ENCODE measurements at places on chromosomes 3 and 15.

DNA sequence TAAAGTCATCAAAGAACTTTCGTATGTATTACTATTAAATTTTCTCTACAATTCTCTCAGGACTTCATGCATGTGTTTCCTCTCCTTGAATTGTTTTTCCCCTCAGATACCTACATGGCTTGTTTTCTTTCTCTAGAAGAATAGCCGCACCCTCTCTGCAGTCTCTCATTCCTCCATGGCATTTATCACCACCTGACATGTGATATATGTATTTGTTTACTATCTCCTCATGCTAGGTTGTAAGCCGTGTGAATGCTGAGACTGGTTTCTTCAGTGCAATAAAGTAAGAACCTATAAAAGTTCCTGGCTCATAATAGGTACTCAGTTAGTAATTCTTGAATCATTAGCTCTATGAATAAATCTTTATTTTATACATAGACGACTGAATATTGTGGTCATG is 149.2 kb downstream of the CNTN4 start:
- no peak for DNase-seq

DNA sequence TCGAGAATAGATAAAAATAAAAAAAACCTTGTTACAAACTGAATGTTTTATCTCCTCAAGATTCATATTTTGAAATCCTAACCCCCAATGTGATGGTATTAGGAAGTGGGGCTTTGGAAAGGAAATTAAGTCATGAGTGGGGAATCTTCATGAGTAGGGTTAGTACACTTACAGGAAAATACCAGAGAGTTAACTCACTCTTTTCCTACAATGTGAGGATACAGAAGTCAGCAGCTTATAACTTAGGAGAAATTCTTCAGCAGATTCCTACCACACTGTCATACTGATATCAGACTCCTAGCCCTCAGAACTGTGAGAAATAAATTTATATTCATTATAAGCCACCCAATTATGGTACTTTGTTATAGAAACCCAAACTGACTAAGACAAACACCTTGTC is 453.1 kb downstream of the GBE1 start:
- no peak for DNase-seq

GRCh38 chr3:147616998-147617619 is 207.9 kb downstream of the ZIC1 start:
- no peak for DNase-seq

- no peak for DNase-seq
These were observed 20.2 kb downstream of the HDAC11 start for GRCh38 chr3:13500133-13500885.

DNA sequence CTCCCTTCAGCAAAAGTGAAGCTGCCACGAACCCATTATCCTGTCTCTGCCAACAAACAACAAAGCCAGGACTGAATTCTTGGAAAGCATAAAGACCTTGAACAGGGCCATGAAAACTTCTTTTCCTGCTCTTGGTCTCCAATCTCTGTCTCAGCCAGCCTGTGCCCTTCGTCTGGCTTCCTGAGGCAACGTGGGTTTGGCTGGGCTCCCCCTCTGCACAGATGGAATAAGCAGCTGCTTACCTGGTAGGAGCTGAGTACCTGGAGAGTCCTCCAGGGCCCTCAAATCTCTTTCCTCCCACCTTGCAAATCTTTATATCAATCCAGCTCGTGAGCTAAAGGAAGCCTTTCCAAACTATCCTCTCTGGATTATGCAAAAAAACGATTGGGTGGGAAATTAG is 97.6 kb upstream of the PSMD6 start:
- DNase-seq = no peak

- DNase-seq = peak; percentile 71
These were observed at the start of gene DVL3 for GRCh38 chr3:184154885-184155643. TSS of gene DVL3 (plus strand) at chr3:184155377. CDS start at chr3:184155636, 259 bp downstream.

DNA sequence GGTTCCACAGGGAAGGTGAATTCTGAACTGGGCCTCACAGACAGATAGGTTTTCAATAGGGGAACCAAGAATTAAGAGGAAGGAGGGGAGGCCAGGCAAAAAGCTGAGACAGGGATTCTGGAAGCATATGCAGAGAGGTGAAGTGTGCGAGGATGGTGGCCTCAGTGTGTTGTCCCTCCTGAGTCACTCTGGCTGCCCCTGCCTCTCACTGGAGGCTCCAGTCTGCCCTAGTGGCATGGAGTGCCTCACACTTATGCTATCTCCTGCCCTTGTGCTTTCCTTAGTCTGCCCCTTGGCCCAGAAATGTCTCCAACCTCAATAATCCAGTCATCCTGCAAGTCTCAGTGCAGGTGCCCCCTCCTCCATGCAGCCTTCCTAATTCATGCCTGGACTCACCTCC is 32.2 kb upstream of the RBP1 start:
- DNase-seq = no peak

DNA sequence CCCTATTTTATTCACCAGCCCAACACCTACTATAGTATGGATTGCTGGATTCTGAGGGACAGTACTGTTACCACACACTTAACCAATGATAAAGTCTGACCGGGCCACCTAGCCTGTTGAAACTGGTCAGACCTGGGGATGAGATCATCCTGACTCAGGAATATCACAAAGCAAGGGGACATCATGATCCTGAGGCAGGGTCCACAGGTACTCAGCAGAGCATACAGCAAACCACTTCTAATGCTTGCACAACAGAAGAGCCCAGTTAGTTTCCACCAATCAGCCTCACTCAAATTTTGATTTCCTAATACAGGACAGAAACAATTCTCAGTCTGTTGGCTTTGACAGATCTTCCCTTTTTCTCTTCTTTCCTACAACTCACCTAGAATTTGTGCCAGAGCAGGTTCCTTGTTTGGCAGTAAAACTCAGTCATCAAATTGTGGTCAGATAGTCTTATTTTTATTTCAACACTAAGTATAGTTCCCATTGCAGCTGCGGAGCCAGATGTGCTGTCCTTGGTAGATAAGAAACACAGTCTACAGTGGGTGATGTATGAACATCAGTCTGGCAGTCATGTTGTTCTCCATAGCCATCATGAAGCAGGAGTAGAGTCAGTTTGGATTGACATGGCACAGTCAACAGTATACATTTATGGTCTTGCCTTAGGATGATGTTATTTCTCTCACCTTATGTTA is 90.1 kb upstream of the PRR23C start:
- DNase-seq = no peak

DNA sequence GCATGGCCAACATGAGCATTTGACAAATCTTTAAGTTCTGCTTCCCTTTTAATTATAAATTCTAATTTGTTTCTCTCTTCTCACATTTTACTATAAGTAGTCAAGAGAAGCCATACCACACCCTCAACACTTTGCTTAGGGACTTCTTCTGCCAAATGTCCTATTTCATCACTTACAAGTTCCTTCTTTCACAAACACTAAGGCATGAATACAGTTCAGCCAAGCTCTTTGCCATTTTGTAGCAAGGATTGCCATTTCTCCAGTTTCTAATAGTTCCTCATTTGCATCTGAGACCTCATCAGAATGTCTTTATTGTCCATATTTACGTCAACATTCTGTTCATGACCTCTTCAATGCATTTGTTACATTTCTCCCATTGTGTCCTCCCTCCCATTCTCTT is 29.4 kb downstream of the SLC22A14 start:
- no peak for DNase-seq

GRCh38 chr15:75811626-75812025 is 31.6 kb upstream of the UBE2Q2 start:
- no peak for DNase-seq

- DNase-seq = no peak
These were observed 11.5 kb upstream of the PDIA5 start for GRCh38 chr3:123055352-123055751.

- DNase-seq = no peak
These were observed 317.3 kb downstream of the ZNF385D start for GRCh38 chr3:21433751-21434150.

- no peak for DNase-seq
These were observed 56.6 kb upstream of the CHST2 start for GRCh38 chr3:143063018-143063417.

- DNase-seq = no peak
These were observed 21.6 kb downstream of the LIMD1 start for GRCh38 chr3:45616158-45616557.

GRCh38 chr3:11385891-11386290 is 113.7 kb downstream of the ATG7 start:
- DNase-seq = no peak

GRCh38 chr3:35849496-35849895 is 210.2 kb downstream of the ARPP21 start:
- no peak for DNase-seq

DNA sequence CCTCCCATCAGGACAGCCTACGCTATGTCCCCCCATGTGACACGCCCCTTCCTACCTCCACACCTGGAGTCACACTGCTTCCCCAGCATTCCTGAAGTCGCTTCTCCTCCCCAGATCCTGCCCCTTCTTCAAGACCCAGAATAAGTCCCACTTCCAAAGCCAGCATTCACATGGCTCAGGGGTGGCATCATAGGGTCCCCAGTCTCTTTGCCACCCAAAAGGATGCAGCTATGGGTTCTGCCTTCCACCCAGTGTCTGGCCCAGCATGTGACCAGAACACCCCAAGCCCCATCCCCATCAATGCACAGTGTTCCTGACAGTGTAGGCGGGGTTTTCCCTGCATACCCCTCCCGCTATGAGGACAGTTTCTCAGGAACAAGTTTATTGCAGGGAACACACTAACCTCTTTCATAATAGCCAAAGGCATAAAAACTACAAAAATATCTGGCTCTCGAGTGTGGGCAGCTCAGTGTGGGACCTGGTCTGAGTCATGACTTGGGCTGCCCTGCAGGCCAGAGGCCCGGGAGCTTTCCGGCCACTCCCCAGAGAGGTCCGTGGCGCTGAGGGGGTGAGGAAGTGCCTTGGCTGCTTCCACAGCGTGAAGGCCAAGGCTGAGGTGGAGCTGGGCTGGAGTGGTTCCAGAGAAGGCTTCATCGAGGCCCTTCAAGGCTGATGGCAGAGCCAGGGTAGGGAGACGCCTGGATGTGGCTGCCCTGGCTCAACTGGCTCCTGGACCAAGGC is 5.8 kb downstream of the ISLR start:
- no peak for DNase-seq

- no peak for DNase-seq
These were observed 7.2 kb upstream of the MCF2L2 start for GRCh38 chr3:183435661-183436060.

- DNase-seq = no peak
These were observed 983.1 kb downstream of the FHIT start for GRCh38 chr3:60268123-60268522.

GRCh38 chr15:100635406-100636071 is 33.1 kb downstream of the ASB7 start:
- no peak for DNase-seq

- no peak for DNase-seq
These were observed 13.3 kb downstream of the BCL2A1 start for GRCh38 chr15:79957741-79958140.

DNA sequence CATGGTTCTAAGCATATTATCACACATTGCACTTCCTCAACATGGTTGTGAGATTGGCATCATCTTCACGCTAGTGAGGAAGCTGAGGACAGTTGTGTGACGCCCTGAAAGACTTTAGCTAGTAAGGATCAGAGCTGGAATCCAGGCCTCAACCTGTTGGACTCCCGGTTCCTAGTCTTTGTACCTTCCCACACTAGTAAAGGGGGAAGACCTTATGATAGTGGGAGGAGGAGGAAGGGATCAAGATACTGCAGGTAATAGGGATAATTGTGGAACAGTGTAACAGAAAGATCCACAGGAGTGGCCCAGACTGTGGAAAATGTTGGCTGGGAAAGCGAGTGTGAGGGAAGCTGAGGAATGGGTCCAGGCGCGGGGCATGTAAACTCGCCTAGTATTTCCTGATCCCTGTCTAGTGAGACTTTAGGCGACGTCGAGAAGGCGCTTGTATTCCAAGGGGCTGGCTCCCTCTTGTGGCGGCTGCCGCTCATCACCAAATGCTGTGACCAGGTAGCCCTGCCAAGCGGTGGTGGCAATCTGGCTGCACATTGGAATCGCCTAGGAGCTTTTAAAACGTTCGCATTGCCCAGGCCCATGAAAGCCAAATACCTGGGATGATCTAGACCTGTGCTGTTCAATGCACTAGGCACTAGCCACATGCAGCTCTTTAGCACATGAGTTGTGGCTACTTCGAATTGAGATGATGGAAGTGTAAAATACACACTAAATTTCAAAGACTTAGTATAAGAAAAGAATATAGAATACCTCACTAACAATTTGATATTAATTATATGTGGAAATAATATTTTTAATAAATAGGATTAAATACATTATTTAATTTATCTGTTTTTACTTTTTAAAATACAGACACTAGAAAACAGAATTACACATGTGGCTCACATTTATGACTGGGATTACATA is 38.8 kb upstream of the CLDN18 start:
- peak; percentile 23 for DNase-seq

DNA sequence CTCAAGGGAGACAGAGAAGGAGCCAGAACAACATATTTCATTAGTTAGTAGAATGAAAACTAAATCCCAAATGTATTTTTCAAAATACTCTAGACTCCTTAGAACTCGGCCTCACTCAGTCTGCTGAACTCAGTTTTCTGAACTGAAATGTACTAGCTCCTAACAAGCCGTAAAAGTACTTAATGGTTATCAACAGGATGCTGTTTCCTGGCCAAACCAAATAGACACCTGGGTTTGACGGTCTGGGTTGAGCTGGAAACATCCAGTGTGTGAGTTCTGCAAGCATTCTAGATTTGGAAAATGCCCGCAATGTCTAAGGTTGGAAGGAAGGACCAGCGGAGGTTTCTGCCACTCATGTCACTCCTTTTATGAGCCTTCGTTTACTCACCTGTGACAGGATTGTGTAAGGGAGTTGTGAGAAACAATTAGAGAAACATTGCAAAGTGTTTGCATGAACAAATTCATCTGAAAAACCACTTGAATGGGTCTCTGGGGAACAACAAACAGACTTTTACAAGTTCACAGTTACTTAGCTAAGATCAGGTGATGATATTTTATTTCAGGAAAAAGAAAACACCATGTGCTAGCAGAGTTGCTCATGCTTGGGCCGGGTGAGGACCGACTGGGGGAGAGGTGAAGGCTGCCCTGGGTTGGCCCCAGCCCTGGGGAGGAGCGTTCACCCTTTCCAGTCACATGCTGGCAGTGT is 151.0 kb downstream of the ALDH1A2 start:
- DNase-seq = no peak

All from putamen (tissue), 1 donor.